Activated T-cell treated with anti-CD3 and anti-CD28 coated beads, Interleukin-2, amount 50 U/mL, for 72 hours (primary cell): ENCODE measurements at places on chromosomes 7 and 10.

GRCh38 chr7:30971440-30971839 lies 7.7 kb downstream of the GHRHR start:
- no peak for DNase-seq

DNA sequence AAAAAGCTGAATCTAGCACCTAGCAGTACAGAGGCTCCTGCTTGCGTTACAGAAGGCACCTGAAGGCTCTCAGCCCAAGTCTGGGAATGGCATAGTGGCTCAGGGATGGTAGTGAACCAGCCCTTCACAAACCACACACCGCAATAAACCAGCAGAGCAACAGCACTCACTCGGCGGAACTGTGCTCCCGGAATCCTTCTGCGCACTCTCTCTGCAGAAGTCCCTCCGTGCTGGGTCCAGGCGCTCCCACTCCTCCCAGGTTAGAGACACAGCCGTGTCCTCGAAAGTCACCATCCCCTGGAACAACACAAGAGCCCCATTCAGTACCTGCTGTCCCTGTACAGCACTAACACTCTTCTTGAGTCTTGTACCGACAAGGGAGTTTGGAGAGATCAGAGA lies 1.5 kb downstream of the ZNF394 start:
- DNase-seq: no peak

DNA sequence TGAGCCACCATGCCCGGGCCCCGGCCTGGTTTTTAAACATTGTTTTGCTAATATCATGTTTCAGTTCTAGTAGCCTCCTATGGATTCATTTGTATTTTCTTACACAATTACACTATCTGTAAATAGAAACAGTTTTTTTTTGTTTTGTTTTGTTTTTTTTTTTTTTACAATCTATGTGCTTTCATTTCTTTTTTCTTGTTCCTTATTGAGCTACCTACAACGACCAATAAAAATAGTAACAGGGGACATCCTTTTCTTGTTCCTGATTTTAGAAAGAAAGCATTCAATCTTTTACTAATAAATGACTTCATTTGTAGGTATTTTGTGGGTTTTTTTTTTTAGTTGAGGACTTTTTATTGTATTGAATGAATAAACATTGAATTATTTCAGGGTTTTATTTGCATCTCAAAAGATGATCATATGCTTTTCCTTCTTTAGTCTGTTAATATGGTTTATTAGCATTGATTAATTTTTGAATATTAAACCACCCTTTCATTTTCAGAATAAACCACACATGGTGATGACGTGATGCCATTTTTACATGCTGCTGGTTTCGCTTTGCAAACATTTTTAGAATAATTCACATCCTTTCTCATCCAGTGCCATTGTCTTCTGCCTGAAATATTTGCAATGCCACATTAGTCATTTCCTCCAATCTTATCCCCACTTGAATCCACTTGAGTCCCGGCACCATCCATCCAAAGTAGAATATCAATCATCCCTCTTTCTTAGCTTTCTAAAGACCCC lies 18.1 kb upstream of the AKR1E2 start:
- no peak for DNase-seq

GRCh38 chr10:26879744-26880143 lies 19.0 kb upstream of the ABI1 start:
- no peak for DNase-seq

DNA sequence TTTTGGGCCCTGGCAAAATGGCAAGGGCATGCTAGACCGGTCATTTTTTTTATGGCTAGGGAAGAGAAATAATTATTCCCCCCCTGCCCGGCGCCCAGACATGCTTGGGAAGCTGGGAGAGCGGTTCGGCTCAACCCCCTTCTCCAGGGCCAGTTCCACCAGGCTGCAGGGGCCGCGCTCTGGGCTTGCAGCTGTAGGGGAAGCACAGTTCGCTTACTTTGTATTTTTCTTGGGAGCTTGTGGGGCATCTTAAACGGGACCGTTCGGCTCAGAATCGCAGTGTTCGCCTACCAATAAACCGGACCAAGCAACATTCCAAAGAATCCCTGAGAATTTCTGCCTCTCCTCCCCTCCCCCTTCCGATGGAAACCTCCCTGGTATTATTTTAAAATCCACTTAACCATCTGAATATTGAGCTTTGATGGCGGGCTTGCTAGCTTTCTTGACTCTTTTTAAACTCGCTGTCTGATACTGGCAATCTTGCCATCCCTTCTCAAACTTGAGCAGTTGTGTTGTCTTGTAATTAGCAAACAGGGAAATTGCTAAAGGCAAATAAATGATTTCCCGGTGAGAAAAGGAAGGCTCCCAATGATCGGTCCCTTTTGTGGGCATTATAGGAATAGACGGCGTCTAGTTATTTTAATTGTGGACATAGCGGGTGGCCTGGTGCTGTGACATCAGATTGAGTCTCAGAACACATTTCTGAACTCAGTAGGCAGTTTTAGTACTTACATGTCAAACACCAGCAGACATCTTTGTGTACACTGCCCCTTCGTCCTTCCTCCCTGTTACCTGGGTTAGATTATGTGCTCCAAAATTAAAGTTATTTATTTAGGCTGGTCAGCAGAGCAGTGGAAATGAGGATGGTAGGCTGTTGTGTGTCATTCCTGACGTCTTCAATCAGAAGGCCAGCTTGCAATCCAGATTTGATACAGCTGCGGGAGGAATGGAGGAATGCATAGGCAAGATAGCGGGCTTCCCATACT lies 3.4 kb downstream of the TCF7L2 start:
- no peak for DNase-seq

- DNase-seq: no peak
Measured at GRCh38 chr7:82617156-82617555, 173.6 kb upstream of the CACNA2D1 start.

- DNase-seq: no peak
Measured at GRCh38 chr7:6725003-6725402, 18.3 kb upstream of the ZNF12 start.

- no peak for DNase-seq
Measured at GRCh38 chr10:126458466-126458865, 70.2 kb upstream of the ADAM12 start.

GRCh38 chr10:72952642-72953158 lies 1.9 kb downstream of the PLA2G12B start:
- no peak for DNase-seq

DNA sequence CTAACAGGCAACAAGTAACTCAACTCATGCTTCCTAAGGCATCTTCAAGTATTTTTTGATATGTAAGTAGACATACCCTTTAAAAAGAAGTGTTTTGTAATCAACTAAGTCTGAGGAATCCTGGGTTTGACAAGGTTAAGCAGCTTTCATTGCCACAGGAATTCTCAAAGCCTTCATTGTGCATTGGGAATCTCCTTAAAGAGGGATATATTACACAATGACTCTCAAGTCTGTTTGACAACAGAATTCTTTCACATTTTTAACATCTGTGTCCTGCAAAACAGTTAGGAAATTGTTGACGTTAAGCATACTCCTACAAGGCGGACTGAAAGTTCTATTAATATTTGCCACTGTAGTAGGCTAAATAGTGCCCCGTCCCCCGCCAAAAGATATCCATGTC lies 71.4 kb downstream of the SGMS1 start:
- DNase-seq: no peak

DNA sequence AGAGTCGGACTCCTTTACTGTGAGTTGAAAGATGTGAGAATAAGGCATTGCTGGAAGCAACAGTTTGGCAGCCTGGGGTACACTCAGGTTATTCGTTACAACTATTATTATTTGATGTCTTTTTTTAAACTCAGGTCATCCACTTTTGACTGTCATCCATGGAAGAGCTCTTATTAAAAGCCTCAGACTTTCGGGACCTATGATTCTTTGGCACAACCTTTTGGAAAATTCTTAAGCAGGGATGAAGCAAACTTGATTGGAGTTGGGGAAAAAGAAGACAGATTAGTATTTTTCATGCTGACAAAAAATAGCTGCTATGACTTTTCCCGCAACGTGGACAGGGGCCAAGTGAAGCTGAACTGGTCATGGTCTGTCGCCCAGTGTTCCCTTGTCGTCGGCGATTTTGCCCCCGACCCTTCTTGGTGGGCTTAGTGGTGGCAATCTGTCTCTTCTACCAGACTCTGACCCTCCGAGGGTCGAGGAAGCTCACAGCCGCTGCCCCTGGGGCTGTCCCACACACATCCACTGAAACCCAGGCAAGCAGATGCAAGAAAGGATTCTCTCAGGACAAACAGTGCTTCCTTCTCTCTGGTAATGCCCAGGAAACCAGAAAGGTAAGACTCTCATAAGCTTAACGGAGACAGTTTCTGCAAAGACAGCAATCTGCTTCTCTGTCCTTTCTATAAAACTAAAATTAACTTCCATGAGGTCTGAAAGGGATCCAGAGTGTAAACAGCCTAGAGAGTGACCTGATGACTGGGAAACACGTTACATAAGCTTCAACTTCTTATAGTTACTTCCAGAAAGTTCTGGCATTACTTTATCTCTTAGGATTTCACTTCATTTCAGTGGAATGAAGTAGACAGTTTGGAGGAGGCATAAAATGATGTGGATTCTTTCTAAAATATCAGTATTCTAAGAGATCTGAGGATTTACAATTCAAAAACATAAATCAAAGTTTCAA lies 1.0 kb downstream of the CPED1 start:
- DNase-seq: no peak
